ENCODE measurements at places on chromosomes 7 and 10.

GRCh38 chr10:3396116-3396515 is 223.5 kb upstream of the PITRM1 start:
- no peak for DNase-seq

- no peak for DNase-seq
Measured at GRCh38 chr7:27693794-27694193, 31.1 kb upstream of the HIBADH start.

GRCh38 chr10:102225646-102226541 is at the start of gene ELOVL3:
Gene ELOVL3, plus strand, starts transcription at chr10:102226299. Its CDS starts 250 bp downstream, at chr10:102226549.
- peak; percentile 92 for DNase-seq

- no peak for DNase-seq
Measured at GRCh38 chr10:43000651-43001426, 76.0 kb upstream of the RET start.

GRCh38 chr7:46369933-46370654 is 449.0 kb upstream of the IGFBP3 start:
- DNase-seq = no peak

- DNase-seq = no peak
Measured at GRCh38 chr7:92836489-92836999, at the start of gene CDK6. Gene CDK6, minus strand, starts transcription at chr7:92836573. Its CDS starts 3,250 bp downstream, at chr7:92833323.

DNA sequence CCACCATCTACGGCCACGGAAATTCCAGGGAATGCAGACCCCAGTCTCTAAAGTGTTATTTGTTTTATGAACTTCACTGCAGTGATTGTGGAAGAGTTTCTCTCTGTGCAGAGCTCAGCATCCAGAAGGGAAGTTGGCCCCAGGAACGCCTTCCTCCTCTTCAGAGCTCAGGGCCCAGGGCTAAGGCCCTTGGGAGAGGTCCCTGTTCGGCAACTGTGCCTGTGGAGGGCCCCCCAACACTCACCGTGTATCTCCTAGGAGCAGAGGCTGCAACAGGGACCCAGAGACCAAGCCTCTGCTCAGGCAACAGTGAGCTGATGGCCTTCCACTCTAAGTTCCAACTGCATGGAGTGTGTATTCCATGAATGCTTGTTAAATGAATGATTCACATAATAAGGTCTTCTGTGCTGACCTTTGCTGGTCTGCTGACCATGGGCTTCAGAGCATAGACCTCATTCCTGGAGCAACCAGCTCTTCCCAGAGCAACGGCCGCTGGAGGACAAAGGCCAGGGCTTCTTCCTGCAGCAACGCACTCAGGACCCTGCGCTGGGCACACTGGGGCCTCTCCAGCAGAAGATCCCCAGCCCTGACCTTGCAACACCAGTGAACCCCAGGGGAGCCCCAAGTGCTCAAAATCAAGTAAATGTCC is 7.7 kb downstream of the DIP2C start:
- DNase-seq = no peak

GRCh38 chr10:33115738-33116719 is 158.0 kb upstream of the ITGB1 start:
- peak; percentile 68 for DNase-seq

- no peak for DNase-seq
Measured at GRCh38 chr10:20355011-20355410, 538.8 kb downstream of the PLXDC2 start.

DNA sequence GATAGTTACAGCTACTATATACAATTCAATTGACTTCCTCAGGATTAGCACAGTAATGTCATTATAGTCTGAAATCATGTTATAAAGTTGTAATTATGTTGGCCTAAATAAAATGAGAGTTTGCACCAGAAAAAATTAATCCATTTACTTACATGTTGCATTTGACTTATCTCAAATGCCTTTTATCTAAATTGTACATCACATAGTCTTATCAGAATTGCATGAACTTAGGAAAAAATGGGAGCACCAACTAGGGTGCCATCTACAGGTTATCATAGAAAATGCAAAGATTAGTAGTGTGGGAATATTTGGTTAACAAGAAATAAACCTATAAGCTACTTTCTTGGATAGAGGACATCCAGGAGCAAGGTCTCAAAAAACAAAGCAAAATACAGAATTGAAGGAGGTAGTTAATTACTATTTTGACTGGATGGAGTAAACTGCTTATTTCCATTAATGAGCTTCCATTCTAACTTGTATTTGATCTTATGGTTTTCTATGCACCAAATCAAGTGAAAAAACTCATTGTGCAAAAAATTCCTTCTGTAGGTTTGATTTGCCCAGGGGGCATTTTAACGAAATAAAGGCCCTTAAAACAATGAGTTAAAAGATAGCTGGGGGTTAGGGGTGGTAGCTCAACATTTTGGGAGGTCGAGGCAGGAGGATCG is 60.0 kb upstream of the ORC5 start:
- DNase-seq = no peak

DNA sequence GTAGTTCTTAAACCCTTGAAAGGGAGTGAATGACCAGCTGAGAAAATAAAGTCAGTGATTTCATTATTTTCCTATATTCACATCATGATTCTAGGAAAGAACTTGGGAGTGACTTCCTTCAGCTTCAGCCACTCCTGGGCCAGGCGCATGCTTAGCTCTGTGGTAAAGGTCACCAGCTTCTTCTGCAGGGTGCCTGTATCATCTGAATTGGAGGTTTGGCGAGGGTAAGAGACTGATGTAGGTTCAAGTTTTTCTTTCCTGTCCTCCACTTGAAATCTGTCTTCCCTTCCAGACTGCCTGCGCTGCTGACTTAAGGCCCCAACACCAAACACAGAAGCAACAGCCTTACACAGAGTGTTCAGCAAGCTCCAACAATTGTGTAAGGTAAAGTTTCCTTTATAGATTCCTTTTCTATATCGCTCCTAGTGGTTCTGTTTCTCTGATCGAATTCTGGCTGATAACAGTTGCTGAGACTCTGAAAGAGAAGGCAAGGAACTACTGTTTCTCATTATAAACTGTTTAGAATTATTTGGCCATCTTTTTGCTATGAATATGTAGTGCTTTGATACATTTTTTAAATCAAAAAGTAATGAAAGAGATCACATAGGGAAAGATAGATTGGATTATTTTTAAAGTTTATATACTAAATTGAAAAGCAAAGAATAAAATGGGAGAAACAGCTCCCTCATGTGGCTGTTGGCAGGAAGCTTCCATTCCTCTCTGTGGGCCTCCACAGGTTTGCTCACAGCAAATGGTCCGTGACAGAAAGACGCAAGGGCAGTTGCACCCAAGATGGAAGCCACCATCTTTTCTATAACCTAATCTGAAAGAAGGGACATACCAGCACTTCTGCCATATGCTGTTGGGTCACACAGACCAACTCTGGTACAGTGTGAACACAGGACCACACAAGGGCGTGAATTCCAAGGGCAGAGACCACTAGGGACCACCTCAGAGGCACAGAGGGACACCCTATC is 14.0 kb downstream of the GATAD1 start:
- DNase-seq = no peak

GRCh38 chr10:85604884-85605283 is 761.7 kb downstream of the GRID1 start:
- no peak for DNase-seq

DNA sequence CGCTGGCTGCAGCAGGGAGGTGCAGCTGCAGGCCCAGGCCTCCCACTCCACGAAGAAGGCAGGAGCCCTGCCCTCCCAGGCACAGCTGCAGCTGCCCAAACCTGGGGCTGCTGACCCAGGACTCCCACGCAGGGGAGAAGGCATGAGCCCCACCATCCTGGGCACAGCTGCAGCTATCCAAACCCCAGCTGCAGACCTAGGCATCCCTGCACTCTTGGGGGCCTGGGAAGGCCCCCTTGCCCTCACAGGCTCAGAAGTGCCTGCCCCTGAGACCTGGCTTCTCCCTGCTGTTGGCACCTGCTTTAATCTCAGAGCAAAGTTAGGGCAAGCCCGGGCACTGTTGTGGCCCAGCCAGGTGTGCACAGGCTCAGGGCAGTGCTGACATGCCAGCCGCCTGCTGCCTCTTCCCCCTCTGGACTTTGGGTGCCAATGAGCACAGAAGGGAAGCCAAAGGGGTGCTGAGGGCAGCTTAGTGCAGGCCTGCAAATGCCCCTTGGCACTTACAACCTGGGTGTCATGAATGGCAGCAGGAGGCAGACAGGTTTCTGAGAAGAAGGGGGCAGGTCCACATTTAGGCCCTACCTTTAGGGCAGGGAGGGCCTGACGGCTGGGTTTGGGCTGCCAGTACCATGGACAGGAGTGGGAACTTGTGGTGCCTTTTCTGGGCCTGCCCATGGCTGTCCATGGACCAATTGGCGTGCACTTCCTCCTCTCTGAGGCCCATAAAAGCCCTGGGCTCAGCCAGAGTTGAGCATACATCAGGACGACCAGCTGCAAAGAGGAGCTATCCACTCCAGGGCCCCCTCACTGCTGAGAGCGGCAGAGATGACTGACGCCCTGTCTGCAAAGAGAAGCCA is 31.1 kb downstream of the CRTAC1 start:
- no peak for DNase-seq

DNA sequence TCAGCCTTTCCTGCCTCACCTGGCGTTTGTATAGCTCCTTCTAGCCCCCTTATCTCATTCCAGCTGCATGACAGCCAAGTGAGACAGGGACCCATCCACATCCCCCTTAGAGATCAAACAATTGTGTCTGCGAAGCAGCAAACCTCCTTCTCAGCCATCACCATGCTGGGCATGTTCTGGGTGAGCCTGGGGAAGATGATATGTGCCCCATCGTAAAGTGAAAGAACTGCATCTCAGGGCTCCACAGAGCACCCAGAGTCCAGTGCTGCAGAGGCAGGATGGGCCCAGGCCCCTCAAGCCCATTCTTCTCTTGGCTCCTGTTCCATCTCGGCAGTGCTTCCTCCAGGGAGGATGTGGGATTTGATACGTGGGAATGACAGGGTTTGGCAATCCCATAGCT is 43.2 kb downstream of the FIGNL1 start:
- no peak for DNase-seq

DNA sequence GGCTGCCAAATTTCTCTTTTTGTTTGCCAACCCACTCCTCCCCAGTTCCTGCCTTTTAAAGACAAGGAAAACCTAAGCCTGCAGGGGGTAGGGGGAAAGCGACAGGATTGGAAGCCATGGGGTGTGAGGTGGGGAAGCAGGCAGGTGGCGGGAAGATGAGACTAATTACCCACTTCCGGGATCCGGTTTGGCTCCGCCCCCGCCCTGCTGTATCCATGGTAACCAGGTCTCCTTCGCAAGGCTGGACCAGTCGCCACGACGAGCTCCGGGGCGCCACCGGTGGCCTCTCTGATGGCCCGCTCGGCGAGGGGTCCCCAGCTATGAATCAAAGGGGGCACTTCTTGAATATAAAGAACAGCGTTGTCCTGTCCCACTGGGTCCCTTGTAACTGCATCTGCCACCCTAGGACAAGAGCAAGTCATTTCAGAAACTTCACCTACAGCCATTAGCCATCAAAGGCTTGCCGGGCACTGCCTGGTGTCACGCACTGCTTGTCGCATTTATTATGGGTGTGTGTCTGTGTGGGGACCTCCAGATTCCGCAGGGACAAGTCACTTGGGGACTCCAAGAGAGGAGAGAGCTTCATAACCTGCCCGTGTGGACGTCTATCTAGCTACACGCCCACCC is 55.4 kb upstream of the LMTK2 start:
- DNase-seq = peak; percentile 97

DNA sequence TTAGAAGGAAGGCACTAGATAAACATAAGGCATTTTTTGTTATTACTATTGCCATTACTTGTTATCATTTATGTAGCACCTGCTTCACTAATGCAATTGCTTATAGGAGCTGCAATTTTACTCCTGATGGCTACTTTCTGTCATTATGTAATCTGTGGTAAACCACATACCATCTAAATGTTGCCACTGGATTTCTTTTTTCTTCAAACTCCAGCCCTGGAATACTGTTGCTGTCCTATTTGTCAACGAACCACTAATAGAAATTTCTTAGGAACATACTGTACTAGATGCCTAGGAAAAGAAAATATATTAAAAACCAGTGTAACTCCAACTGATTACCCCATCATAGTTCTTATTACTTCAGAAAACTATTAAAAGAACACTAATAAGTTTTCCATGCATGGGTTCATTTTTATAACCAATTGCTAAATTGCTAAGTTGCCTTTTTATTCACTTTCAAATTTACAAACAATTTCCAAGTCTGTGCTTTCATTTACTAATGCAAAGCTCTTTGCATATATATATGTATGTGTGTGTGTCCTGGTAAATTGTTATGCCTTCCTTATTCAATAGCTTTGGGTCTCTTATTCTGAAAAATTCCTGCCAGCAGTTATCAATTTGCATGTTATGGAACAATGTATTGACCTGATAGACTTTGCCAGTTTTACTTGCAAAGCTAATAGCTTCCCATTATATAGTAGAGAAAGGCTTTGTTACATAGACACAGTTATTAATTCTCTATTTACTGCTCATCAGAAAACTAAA is 287.4 kb downstream of the EXOC4 start:
- DNase-seq = no peak

DNA sequence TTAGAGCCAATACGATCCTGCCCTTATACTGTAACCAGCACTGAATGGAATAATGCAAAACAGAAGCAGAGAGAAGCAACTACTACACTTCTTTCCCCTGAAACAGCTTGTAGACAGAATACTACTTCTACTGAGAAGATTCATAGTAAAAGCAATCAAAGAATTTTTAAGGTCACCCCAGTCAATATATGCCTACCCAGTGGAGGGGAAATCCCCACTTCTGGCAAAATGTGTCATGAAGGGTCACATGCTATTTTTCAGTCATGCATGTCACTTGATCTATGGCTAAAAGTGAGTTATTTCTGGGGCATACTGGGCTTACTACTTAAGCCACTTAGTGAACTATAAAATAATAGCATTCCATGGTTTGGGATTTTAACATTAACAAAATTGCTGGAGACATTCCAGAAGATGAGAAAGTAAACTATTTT is 25.6 kb downstream of the IRF5 start:
- no peak for DNase-seq

DNA sequence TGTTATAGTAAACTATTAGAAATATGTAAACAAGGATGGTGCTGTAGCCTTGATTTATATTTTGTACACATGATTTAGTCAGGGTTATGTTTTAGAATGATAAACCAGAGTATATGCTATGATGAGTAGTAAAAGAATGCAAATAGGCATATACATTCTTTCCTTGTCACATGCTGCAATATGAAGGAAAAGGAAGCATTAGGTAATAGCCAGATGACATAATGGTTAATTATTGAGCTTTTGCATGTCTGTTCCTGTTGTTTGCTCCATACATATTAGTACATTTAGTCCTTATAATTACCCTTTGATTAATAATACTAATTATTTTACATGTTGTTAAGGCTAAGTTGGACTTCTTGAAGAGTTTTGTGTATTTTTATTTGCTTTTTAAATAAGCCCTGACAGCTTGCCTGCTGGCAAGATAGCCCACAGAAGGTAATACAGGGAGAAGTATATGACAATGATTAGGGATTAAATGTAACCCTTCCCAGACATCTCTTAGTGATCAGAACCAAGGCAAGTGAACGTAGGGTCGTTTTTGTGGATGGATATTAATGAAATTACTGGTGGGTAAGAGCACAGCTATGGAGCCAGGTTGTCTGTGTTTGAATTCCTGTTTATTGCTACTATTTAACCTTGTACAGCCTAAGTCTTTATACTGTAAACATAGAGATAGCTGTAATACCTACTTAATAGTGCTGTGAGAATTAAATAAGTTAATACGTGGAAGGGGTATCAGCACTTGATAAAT is 68.4 kb downstream of the PHTF2 start:
- no peak for DNase-seq

All from H1 (cell line).